ENCODE measurements at places on chromosomes 4 and X. TPM values are rescaled to one million over a fixed set of nuclear protein-coding genes. Genes with fewer than 3 reads are reported as not detected.

The ASB12 gene
- total RNA-seq, result 0.22 TPM

DNA sequence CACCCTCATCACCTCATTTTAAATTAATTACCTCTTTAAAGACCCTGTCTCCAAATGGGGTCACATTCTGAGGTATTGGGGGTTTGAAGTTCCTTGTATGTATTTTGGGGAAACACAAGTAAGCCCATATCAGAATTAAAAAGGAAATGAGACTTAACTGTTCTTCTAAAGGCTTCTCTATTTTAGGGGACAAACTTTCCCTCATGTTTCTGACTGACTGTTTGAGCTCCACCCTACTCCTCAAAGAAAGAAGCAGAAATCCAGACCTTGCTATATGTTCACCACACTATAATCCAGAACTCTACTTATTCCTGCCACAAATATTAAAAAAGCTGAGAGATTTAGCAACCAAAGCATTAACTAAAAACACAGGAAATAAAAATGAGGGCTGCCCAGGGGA lies 258.8 kb downstream of the ARHGAP24 start:
- H3K27me3 ChIP-seq, result no peaks in the 10 kb centered on the region
- DNase-seq, result no peak
- no peak overlapping the region for H3K4me3 ChIP-seq
- H3K27ac ChIP-seq, result no peak overlapping the region

GRCh38 chrX:154918060-154918483 lies 31.9 kb downstream of the F8A1 start:
- H3K36me3 ChIP-seq, result no peaks in the 10 kb centered on the region
- peaks cover 6% of the 10 kb centered on the region for H3K27me3 ChIP-seq
- H3K4me3 ChIP-seq, result peak overlapping the region; percentile 45
- DNase-seq, result peak; percentile 3
- peaks cover 10% of the 10 kb centered on the region for H3K4me1 ChIP-seq
- H3K27ac ChIP-seq, result no peak overlapping the region

- no peak overlapping the region for H3K27ac ChIP-seq
- H3K36me3 ChIP-seq, result peaks cover 5% of the 10 kb centered on the region
- no peak for DNase-seq
- H3K4me1 ChIP-seq, result peaks cover 2% of the 10 kb centered on the region
Measured at GRCh38 chr4:183200453-183200852, 101.4 kb downstream of the WWC2 start.

GRCh38 chrX:150062292-150063137 lies 124.2 kb upstream of the EOLA2 start:
- no peak overlapping the region for H3K27ac ChIP-seq
- H3K27me3 ChIP-seq, result peaks cover under 1% of the 10 kb centered on the region
- no peak for DNase-seq
- H3K4me1 ChIP-seq, result no peaks in the 10 kb centered on the region
- H3K4me3 ChIP-seq, result no peak overlapping the region

DNA sequence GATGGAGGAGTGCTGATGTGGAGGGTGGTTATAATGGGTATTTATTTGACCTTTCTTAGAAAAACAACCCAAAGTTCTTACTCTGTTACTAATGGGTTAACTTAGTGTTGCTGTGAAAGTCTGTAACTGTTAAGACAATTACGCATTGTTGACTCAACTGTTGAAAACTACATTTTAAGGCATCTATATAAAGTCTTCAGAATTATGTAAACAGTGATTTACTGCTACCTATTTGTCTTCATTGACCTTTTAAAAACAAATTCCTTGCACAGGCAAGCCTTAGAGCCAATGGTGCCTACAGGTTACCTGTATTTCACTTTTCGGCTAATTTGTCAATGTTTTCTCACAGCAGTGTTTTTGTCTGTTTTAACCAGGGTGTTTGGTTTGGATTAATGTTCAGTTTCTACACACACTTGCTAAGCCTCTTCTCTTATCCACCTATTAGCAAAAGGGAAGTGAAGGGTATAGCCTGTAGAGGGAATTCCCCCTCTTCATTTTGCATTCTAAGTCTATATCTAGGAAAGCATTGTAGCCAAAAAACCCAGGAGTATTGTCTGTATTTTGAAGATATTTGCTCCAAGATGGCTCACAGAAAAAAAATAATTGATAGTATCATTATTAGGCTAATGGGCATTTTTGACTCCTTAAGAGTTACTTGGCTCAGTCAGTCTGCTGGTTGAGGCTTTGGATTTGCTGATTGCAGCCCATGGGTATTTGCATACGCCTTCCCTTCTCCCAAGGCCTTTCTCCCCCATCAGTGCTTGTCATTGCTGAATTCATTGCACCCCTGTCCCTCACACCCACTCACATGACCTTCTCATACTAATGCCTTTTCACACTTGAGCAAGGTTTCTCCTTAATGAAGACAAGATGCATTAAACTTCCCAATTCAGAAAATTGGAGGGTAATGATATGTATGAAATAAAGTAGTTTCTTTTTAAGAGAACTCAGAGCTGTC lies 30.5 kb downstream of the AFF1 start:
- H3K27me3 ChIP-seq, result no peaks in the 10 kb centered on the region
- H3K4me3 ChIP-seq, result no peak overlapping the region
- no peak for DNase-seq
- H3K36me3 ChIP-seq, result peaks cover 2% of the 10 kb centered on the region
- H3K4me1 ChIP-seq, result peaks cover 12% of the 10 kb centered on the region

- H3K27ac ChIP-seq, result no peak overlapping the region
- no peak overlapping the region for H3K4me3 ChIP-seq
- no peaks in the 10 kb centered on the region for H3K36me3 ChIP-seq
- DNase-seq, result no peak
- no peaks in the 10 kb centered on the region for H3K27me3 ChIP-seq
- no peaks in the 10 kb centered on the region for H3K4me1 ChIP-seq
Measured at GRCh38 chr4:43394976-43395375, 502.5 kb downstream of the GRXCR1 start.

The TREX2 gene
- 3.3 TPM for total RNA-seq

- H3K4me1 ChIP-seq, result peaks cover 5% of the 10 kb centered on the region
- no peak overlapping the region for H3K27ac ChIP-seq
- H3K36me3 ChIP-seq, result no peaks in the 10 kb centered on the region
- H3K27me3 ChIP-seq, result no peaks in the 10 kb centered on the region
- no peak for DNase-seq
Measured at GRCh38 chr4:87560802-87561201, 31.6 kb upstream of the SPARCL1 start.

- no peaks in the 10 kb centered on the region for H3K36me3 ChIP-seq
- H3K27me3 ChIP-seq, result no peaks in the 10 kb centered on the region
- H3K4me3 ChIP-seq, result no peak overlapping the region
- no peak overlapping the region for H3K27ac ChIP-seq
Measured at GRCh38 chr4:61648264-61648663, 448.1 kb downstream of the ADGRL3 start.

DNA sequence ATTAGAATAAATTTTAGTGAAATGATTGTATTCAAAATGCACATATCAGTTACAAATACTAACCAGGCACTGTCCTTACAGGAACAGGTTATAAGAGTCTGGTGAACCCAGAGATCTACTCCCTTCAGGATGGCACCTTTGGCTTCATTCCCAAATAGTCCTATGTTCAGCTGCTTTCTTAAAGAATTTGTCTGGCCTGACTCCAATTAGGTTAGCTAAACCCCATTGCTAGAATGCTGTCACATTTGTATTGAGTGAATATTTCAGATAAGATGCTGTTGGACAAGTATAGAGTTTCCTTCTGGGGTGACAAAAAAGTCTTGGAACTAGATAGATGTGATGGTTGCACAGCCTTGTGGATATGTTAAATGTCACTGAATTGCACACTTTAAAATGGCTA lies 69.4 kb downstream of the EFHC2 start:
- no peak overlapping the region for H3K4me3 ChIP-seq
- no peaks in the 10 kb centered on the region for H3K27me3 ChIP-seq
- peaks cover 9% of the 10 kb centered on the region for H3K4me1 ChIP-seq
- no peaks in the 10 kb centered on the region for H3K36me3 ChIP-seq

DNA sequence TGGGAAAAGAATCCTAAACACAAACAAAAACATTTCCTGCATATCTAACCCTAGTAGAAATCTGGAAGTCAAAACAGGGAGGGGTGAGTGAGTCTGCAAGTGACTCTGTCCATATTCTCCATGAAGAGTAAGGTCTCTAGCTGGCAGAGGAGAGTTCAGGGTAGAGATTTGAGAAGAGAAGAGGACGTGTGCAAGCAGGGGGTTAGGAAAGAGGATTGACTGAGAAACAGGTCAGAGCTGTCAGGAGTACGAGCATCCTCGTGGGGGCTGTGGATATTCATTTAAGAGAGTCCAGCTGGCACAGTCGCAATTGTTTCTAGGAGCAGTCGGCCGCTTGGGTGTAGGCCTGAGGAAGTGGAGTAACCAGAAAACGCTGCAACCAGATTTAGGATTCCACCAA lies 27.9 kb downstream of the PROM1 start:
- H3K27ac ChIP-seq, result no peak overlapping the region
- peaks cover 2% of the 10 kb centered on the region for H3K36me3 ChIP-seq
- H3K4me1 ChIP-seq, result no peaks in the 10 kb centered on the region
- DNase-seq, result no peak
- H3K4me3 ChIP-seq, result no peak overlapping the region
- peaks cover 66% of the 10 kb centered on the region for H3K27me3 ChIP-seq

GRCh38 chrX:34487364-34487763 lies 169.7 kb downstream of the TMEM47 start:
- no peaks in the 10 kb centered on the region for H3K36me3 ChIP-seq
- H3K4me1 ChIP-seq, result no peaks in the 10 kb centered on the region
- H3K27me3 ChIP-seq, result no peaks in the 10 kb centered on the region
- H3K4me3 ChIP-seq, result no peak overlapping the region
- H3K27ac ChIP-seq, result no peak overlapping the region

DNA sequence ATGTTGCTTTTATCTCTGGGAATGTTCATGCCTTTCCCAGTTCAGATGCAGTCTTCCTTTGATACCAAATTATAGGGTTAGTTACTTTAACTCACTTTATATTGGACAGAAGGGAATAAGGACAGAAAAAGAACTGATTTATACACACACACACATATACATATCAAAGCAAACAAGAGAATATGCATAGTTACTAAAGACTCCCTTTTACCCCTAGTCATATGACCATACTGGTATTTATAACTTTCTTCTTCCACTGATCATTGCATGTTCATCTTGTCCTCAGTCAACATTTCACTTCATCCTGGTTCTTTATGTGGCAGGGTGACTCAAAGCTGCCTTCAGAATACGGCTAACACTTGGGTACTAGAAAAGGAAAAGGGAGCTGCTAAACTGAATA lies 120.4 kb downstream of the PARM1 start:
- no peak for DNase-seq
- peaks cover 1% of the 10 kb centered on the region for H3K27me3 ChIP-seq
- no peak overlapping the region for H3K27ac ChIP-seq
- no peaks in the 10 kb centered on the region for H3K36me3 ChIP-seq
- H3K4me3 ChIP-seq, result no peak overlapping the region

- H3K36me3 ChIP-seq, result no peaks in the 10 kb centered on the region
- no peaks in the 10 kb centered on the region for H3K4me1 ChIP-seq
- no peaks in the 10 kb centered on the region for H3K27me3 ChIP-seq
- DNase-seq, result no peak
Measured at GRCh38 chr4:59409647-59410046, 1790.5 kb upstream of the ADGRL3 start.

Measured in T-helper 17 cell (primary cell).